ENCODE measurements at places on chromosomes 12 and 14. TPM values are rescaled to one million over a fixed set of nuclear protein-coding genes. Genes with fewer than 3 reads are reported as not detected.

DNA sequence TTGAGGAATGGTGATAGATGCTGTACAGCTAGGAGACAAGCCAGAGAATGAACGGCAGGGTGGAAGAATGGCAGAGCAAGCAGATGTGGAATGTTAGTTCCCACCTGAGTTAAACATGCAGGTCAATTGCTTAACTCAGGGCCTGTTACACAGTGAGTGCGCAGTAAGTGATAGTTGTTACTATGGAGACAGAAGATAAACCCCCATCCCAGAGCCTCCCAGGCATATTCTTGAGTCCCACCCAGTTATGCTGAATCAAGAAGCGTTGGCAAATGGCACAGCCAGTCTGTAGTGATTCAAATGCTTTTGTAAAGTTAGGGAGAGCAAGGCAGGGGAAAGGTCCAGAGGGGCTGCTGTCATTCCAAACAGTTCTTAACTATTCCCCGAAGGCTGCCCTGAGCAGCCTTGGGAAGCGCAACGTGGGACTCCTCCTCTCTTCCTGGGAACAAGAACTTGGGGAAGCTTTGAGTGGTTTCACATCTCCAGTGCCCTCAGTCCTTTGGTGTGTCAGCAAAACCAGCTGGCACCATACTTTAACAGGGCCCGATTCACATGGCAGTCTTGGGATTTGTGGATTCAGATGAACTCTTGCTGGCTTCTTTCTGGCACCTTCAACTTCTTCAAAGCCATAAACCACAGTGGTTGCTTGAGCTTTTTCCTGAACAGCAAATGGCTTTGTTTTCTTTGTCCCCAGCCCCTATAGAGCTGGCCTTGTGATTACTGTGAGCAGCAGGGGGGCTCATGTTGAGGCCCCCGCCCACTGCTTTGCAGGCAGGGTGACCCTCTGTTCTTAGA is 66.4 kb downstream of the PPM1A start:
- DNase-seq = no peak

GRCh38 chr12:128408669-128409068 is 141.7 kb downstream of the TMEM132C start:
- DNase-seq = no peak

DNA sequence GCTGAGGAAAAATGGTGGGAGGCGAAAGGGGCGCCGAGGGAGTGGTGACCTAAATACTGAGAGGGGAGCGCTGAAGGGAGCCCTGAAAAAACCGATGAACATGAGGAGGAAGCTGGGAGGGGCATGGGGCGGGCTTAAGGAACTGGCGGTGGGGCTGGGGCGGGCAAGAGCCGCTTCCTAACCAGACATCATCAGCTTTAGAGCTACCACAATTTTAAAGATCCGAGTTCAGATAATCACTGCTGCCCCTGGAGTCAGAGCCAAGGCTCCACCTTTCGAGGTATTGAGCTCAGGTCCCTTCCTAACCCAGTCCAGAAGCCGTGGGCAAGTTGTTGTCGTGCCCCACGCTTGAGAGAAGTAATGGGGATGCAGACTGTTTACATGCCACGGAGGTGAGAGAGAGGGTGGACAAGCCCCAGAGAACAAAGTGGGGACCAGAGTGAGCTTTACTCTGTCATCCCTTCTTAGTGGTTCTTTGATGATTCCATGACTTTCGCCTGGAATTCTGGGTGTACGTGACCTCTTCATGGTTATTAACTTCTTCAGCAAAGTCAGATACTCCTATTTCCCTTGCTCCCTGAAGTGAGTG is 393 bp downstream of the ORMDL2 start:
- no peak for DNase-seq

DNA sequence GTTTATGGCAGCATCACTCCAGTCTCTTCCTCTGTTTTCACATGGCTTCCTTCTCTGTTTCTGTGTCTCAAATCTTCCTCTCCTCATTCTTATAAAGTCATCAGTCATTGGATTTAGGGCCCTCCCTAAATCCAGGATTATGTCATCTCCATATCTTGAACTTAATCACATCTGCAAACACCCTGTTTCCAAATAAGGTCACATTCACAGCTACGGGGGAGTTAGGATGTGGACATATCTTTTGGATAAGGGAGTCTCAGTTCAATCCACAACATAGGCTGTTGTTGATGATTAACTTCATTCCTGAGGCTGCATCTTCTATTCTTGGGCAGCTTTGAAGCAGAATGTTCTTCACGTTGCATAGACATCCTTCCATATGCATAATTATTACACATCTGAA is 40.3 kb upstream of the NTF3 start:
- no peak for DNase-seq

DNA sequence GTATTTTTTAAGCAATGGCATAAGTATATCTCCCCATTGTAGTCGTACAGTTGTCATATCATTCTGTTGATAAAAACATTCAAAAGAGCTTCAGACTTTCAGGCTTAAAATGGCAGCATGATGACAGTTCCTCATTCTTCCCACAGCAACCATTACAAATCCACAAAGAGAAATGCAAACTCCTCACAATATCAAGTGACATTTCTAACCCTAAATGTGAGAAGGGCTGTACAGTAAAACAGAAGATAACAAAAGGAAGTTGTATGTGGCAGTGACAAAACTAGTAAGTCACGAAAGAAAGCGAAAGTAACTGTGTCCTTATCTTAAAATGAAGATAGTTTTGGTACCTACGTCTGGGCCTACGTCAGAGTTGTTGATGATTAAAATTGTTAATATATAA is 46.7 kb downstream of the GXYLT1 start:
- DNase-seq = peak; percentile 35

GRCh38 chr14:24389226-24389848 is 9.5 kb upstream of the NYNRIN start:
- peak; percentile 72 for DNase-seq

- DNase-seq = no peak
These were observed 79.2 kb downstream of the RASSF8 start for GRCh38 chr12:26037615-26038220.

- DNase-seq = no peak
These were observed 20.9 kb upstream of the DHRS4 start for GRCh38 chr14:23932639-23933038.

DNA sequence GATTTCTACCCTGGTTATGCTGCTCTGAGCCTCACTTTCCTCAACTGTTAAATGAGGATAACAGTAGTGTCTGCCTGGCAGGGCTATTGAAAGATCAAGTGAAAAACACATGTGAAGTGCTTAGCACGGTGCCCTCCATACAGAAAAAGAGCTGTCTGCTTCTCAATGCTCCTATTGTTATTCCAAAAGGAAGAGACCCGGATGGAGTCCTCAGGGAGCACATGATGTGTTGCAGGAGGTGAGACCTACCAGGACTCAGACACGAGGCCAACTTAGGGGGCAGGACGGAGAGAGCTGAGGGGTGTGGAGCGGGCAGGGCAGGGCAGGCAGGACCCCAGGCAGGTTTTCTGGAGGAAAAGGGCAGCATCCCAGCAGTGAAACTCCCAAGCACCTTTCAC is 8.9 kb downstream of the FAIM2 start:
- no peak for DNase-seq

PRB4 gene
- total RNA-seq = not detected

C12orf56 gene
- total RNA-seq = not detected

SUDS3 gene
- 36.4 TPM for total RNA-seq

GLIPR1L2 gene
- total RNA-seq = 0.72 TPM

NEUROD4 gene
- total RNA-seq = not detected

ETFBKMT gene
- total RNA-seq = 6.2 TPM

GALNT4 gene
- 12.1 TPM for total RNA-seq

Data from fibroblast of the aortic adventitia (primary cell).